Stimulated activated naive CD8-positive, alpha-beta T cell treated with anti-CD3 and anti-CD28 coated beads, Interleukin-15, Interleukin-2, amounts not matched to agents 100 U/mL and 50 U/mL, for 24 hours (primary cell): ENCODE measurements at places on chromosomes 12 and 14.
A peak's percentile ranks its signal among the peaks of the same experiment; 100 is the strongest.

DNA sequence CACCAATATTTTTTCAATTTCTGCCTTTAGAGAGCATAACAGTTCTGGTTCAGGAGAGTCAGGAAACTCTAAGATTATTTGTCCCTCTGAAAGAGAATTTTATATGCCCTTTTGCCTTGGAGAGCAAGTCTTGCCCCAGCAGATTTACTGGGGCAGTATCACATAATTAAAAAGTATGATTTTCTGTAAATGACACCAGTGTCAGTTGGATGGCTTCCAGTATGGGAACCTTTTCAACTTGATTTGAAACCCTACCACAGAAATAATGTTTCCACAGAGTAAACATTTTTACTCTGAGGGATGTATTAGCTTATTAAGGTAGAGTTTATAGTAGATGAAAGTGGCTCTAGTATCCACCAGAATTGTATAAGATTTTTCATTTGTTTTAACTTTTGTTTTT lies 15.4 kb downstream of the NOPCHAP1 start:
- DNase-seq = no peak

DNA sequence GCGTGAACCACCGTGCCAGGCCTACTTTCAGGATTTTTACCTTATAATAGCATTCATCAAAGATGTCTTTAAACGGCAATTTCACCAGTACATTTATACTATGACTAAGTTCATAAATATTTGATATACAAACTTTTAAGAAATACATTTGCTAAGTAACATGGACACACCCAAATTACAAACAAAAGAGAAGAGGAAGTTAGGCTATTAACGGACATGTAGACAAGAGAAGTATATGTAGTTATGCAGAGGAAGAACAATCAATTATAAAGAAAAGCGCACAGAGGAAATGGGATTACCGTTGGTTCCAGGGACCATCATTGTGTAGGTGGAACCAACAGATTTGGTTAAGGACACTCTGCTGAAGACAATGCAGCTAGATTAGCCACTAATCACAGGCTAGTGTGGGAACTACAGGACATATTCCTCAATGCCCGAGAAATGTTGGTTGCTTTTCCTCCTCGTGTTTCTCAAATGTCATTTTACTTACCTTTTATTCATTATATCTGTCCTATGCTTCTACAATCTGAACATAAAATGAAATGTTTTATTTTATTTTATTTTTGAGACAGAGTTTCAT lies 24.0 kb upstream of the PKP2 start:
- DNase-seq = no peak

GRCh38 chr12:77130193-77130592 lies 64.8 kb upstream of the E2F7 start:
- no peak for DNase-seq

DNA sequence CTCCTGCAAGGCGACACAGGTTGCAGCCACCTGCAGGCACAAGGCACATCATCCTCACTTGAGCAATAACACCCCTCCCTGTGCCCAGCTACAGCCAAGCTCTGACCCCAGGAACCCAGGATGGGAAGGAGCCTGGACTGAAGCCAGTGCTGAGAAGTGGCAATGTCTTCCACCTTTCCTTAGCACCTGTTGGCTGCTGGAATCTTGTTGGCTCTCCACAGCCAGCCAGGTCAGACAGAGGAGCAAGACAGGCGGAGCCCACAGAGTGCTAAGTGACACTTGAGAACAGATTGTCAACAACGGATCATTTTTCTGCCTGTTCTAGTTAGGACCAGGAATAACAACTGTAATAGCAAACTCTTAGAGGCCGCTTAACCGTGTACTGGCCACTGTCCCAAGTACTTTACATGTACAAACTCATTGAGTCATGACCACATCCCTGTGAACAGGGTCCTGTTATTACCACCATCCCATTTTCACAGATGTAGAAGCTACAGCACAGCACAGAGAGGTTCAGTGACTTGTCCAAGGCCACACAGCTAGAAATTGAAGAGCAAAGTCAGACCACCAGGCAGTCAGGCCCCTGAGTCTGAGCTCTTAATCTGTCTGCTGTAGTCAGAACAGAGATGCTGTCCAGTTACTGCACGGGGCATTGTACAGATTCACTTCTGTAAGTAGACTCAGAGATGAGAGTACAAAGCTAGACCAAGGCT lies 45.6 kb downstream of the RNFT2 start:
- DNase-seq = no peak

GRCh38 chr14:95964901-95965300 lies 74.3 kb upstream of the C14orf132 start:
- no peak for DNase-seq

- peak; percentile 100 for DNase-seq
Measured at GRCh38 chr12:52050758-52051541, at the start of gene NR4A1. Gene NR4A1, plus strand, starts transcription at chr12:52051442. Its CDS starts 2,887 bp downstream, at chr12:52054329.

GRCh38 chr12:92953747-92954146 lies 24.7 kb upstream of the EEA1 start:
- no peak for DNase-seq

DNA sequence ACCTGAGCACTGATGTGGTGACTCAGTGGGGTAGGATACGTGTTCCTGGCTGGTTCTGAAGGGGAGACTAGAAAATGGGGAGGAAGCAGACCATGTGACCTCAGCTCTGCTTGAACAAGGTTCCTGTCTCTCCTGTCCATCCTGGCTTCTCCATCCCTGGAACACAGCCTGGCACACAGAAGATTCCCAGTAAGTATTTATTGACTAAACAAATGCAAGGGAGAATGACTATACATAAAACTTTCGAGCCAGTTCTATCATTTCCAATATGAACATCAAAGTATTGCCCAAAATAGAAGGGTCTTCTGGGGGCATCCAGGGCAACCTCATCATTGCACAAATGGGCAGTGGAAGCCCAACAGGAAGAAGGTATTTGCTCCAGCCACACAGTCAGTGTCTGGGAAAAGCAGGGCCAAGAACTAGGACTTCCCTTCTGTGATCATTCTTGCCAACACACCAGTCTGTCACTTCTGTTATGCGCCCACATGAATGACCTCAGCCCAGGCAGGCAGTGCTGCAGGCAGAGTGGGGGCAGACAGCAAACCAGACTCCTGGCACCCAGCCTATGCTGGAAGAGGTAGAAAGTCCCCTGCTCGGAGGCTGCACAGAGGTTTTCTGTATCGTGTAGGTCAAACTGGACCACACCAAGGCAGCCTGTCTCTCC lies 5.6 kb upstream of the SERPINA9 start:
- no peak for DNase-seq

- DNase-seq = peak; percentile 70
Measured at GRCh38 chr12:114662512-114663177, 21.3 kb downstream of the TBX3 start.

- no peak for DNase-seq
Measured at GRCh38 chr14:61519106-61519505, 176.2 kb upstream of the HIF1A start.

DNA sequence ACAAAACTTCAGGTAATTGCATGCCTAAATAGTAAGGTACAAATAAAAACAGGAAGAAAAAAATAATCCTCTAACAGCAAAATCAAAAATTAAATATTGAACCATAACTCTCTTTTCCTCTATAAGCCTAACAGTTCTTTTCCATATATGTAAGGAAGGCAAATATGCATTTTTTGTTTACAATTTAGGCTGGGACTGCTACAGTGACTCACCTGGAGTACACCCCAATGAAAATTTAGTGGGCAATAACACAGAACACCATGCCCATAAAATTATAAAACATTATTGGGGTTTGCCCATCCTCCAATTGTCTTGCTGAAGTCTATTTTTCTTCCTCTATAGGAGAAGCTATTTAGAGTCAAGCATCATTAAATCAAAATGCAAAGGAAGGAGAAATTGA lies 277.0 kb downstream of the PAWR start:
- DNase-seq = no peak

DNA sequence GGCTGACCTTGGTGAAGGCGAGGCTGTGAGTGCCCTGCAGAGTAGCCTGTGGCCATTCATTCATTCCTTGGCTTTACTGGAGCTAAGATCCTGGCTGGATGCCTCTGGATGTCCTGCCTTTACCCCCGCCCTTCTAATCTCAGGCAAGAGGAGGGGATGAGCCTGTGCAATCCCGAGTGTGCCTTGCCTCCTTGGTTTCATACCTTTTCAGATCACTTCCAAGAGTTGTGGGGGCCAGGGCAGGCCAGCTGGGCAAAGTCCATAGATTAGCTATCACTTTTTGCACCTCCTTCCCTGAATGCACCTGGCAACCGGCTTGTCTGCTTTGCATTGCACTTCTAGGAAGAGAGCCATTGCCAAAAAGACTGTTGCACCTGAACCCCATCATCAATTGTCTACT lies 1.5 kb downstream of the VRTN start:
- no peak for DNase-seq

DNA sequence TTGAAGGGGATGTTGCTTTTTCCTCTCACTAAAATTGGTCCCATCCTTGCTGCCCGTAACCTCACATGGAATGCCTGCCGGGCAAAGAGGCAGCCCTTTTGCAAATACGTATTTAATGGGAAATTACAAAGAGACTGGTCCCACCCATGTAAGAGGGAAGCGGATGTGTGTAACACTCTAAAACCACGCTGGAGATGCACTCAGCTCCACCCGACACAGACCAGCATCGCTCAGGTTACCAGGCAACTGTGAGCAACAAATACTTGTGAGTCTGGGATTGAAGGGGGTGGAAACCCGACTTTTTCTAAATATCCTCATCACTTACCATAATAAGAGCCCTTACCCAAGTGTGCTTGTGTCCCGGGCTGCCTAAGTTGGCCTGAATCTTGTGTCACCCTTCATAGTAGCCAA lies 47.7 kb downstream of the ELK3 start:
- peak; percentile 39 for DNase-seq

DNA sequence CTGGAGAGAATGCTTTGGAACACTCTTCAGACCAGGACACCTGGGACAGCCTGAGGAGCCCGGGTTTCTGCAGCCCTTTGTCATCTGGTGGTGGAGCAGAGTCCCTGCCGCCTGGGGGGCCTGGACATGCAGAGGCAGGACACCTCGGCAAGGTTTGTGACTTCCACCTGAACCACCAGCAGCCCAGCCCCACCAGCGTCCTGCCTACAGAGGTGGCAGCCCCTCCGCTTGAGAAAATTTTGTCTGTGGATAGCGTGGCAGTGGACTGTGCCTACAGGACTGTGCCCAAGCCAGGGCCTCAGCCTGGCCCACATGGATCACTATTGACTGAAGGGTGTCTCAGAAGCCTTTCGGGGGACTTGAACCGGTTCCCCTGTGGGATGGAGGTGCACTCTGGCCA lies 21.1 kb downstream of the CINP start:
- no peak for DNase-seq

- DNase-seq = no peak
Measured at GRCh38 chr14:32596390-32596789, 267.3 kb downstream of the AKAP6 start.

DNA sequence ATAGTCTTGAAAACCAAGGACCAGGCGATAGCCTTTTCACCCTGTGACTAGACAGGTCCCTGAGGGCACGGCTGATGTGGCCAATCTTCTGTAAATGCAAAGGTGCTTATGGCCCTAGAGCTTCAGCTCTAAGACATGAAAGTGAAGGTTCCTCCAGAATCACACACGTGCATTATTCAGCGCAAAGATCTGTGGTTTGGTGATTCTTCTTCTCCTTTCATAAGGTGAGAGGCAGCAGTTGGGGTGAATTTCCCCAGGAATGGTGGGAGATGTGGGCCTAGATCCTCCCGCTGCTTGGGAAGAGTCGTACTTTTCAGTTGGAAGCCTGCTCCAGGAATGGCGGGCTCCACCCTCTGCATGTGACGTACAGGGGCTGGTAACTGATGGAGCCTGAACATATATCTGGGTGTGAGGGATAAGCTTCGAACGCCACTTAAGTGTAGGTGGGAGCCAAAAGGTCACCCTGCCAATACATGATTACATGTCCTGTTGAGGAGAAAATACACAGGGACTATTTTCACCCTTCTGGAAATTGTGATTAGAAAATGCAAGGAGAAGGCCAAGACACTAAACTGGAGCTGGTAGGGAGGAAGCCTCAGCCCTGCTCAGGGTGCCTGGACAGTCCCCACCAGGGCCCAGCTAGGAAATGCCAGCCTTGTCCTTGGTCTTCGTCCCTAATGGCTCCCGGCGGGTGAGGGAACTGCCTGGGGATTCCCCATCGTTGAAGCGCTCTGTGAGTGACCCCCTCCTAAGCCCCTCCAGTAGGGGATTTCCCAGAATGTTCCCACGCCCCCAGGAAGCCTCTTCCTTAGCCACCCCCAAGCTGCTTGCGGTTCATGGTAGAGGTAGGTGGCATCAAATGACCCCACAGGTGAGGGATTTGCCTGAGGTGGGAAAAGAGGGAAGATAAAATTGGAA lies 17.6 kb downstream of the BATF start:
- DNase-seq = peak; percentile 54

- DNase-seq = no peak
Measured at GRCh38 chr12:132955094-132956010, 754 bp downstream of the ZNF605 start.
